ENCODE measurements at places on chromosomes 1 and 21.
A peak's percentile ranks its signal among the peaks of the same experiment; 100 is the strongest.

DNA sequence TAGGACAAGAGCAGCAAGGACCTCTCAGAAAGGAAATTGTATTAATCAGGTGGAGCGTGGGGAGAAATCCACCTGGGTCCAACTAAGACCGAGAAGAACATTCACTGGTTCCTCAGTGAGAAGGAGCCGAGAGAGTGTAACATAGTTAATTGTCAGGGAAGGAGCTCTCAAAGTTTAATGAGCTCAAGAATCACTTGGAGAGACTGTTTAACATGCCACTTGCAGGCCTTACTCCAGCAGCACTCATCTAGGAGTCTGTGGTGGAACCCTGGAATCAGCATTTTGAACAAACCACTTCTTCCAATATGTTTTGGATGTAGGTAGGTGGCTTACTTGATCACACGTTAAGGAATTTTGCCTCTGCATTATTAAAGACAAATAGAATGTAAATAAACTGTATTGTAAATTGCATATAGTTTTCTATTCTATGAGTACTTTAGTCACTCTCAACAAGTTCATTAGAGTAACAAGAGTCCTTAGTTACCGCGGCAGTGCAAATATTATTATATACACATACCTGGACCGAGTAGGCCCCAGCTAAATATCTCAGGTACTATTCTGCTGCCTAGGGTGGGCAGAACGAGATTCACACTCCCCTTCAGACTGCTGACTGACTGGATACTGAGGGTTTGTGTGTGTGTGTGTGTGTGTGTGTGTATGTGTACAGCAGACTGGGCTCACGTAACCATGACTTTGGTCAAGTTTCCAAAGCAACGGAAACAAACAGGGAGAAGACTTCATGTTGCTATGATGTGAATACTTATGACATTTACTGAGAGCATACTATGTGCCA is 203.2 kb upstream of the USP24 start:
- DNase-seq = no peak

DNA sequence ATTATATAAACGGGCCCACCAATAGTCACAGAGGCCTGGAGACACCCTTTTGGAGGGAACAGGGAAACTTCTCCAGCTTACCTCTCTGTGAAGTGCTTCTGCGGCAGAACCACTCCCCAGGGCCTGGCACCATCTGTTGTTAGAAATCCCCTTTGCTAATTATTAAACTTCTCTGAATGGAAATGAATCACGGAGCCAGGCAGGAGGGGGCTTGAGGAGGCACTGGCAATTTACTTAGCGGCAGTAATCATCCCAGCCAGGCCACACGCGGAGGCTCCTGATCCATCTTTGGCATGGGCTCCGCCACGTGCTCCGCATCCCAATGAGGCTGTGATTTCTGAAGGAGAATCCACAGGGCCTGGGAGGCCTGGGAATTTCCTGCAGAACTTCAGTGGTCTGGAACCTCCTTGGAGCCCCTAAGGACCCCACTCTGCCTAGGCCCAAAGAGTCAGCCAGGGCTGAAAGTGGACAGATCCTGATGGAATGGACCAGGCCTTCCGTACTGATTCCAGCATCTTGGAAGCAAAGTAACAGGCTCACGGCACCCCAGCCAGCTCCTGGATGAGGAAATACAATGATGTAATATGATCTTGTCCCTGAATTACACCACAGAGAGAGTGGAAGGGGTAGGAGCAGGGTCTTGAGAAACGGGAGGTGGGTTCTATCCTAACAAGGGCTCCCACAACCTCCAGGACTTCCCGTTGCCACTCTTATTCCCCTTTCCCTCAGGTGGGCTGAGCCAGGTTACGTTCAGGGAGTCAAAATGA is 62.3 kb downstream of the GRIK3 start:
- DNase-seq = no peak

DNA sequence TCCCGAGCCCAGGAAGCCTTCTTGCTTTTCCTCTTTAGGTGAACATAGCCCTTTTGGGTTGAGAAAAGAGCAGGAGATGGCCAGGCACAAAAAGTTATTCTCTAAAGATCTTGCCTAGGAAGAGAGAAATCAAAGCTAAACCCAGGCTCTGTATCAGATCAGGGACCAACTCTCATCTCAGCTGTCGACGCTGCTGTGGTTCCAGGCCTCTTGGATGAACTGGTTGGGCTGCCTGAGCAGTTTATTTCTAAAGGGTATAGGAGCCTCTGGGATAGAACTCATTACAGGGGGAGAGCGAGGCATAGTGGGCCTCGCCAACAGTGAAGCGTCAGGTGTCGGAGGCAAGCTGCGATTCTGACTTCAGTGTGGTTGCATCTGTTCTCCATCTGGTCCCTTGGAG is 82.6 kb upstream of the F3 start:
- no peak for DNase-seq

DNA sequence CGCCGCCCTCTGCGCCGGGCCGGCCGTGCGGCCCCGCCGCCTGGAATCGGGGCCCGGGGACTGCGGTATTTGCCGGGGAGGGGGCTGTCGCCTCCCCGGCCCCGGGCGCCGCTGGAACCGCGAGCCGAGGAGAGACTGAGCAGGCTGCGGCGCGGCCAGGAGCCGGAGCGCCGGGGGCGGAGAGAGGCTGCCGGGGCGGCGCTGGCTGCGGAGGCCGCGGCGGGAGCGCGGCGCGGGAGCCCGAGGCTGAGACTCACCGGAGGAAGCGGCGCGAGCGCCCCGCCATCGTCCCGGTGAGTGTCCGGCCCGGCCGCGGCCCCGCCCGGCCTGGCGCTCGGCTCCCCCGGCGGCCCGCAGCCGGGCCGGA is 746 bp downstream of the DYRK1A start:
- DNase-seq = no peak

GRCh38 chr1:164716992-164717703 is 158.2 kb downstream of the PBX1 start:
- DNase-seq = no peak

GRCh38 chr1:226409392-226409791 is 1.5 kb upstream of the PARP1 start:
- no peak for DNase-seq

DNA sequence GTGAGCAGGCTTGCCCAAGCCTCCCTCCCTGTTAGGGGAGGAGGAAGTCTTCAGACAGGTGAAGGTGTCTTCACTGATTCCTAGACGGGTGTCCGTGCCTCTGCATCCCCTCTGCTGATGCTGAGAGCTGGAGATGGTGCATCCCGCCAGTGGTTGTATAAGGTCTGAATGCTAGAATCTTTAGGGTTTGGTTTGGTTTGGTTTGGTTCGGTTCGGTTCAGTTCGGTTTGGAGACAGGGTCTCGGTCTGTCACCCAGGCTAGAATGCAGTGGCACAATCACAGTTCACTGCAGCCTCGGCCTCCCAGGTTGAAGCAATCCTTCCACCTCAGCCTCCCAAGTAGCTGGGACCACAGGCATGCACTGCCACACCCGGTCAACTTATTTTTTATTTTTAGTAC is 153.6 kb downstream of the PGBD5 start:
- no peak for DNase-seq

DNA sequence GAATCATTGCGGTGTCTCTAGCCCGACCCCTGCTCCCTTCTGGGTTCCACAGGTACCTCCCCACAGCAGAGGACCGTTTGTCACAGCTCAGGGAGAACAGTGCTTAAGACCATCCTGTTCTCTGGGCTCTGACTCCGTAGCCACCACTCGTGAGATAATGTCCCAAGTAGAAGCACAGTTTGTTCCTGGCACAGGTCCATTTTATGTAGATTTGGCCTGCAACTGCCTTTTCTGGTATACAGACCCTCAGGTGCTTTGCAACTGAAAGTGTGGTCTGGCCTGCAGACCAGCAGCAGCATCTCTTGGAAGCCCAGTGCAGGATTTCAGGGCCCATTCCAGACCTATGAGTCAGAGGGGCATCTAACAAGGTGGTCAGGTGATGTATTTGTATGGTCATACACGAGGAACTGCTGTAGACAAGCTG is 28.4 kb upstream of the TMEM125 start:
- DNase-seq = peak; percentile 11
